ENCODE measurements at places on chromosomes 7 and 10. TPM values are rescaled to one million over a fixed set of nuclear protein-coding genes. Genes with fewer than 3 reads are reported as not detected.

Gene TUBB8
- 0.77 TPM for total RNA-seq

Gene IGFBP1
- 0.24 TPM for total RNA-seq

Gene TCAF2
- 0.10 TPM for total RNA-seq

Gene PNLIPRP1
- total RNA-seq = not detected

Gene OR2A5
- total RNA-seq = not detected

Gene SAP25
- total RNA-seq = 8.1 TPM

Gene SLC26A4
- total RNA-seq = 0.43 TPM

Gene RBAK
- 20.0 TPM for total RNA-seq

Gene CAMK1D
- 8.5 TPM for total RNA-seq

Gene LRRC17
- 2.3 TPM for total RNA-seq

Gene PRKCQ
- 6.1 TPM for total RNA-seq

Gene OR2A42
- not detected for total RNA-seq

Gene PYROXD2
- 15.8 TPM for total RNA-seq

Gene MYO1G
- total RNA-seq = 0.67 TPM

Gene DNAH11
- 1.6 TPM for total RNA-seq

Gene HABP2
- total RNA-seq = 112 TPM

Gene AHCYL2
- 26.0 TPM for total RNA-seq

Gene CXCL12
- total RNA-seq = 4.2 TPM

Gene NME8
- 0.67 TPM for total RNA-seq

Gene LYZL1
- total RNA-seq = not detected

Gene BTBD16
- total RNA-seq = not detected

Gene CPVL
- 22.1 TPM for total RNA-seq

Gene STRIP2
- 6.5 TPM for total RNA-seq

Gene CHCHD3
- total RNA-seq = 67.3 TPM

Gene ZPBP
- not detected for total RNA-seq

Gene GIMAP8
- total RNA-seq = not detected

Gene RGR
- not detected for total RNA-seq

Gene CCDC172
- total RNA-seq = not detected

Gene FXYD4
- total RNA-seq = not detected

Gene EMX2
- 0.89 TPM for total RNA-seq

Gene DRGX
- total RNA-seq = not detected

Gene CCDC126
- 21.3 TPM for total RNA-seq

Gene ENO4
- total RNA-seq = 2.0 TPM

Gene FEZF1
- total RNA-seq = not detected

Gene ABHD11
- 62.9 TPM for total RNA-seq

Data from progenitor cell of endocrine pancreas (in vitro differentiated cells).